ENCODE measurements at places on chromosomes 7 and 10.

GRCh38 chr10:3886191-3886590 is 101.2 kb upstream of the KLF6 start:
- DNase-seq, result no peak

GRCh38 chr10:11165591-11166543 is 148.2 kb downstream of the CELF2 start:
- peak; percentile 66 for DNase-seq

- peak; percentile 80 for DNase-seq
Observed at GRCh38 chr10:34528320-34528719, 286.8 kb downstream of the PARD3 start.

GRCh38 chr7:110775046-110775445 is 315.9 kb upstream of the LRRN3 start:
- no peak for DNase-seq

GRCh38 chr7:30973292-30973691 is 9.5 kb downstream of the GHRHR start:
- no peak for DNase-seq

DNA sequence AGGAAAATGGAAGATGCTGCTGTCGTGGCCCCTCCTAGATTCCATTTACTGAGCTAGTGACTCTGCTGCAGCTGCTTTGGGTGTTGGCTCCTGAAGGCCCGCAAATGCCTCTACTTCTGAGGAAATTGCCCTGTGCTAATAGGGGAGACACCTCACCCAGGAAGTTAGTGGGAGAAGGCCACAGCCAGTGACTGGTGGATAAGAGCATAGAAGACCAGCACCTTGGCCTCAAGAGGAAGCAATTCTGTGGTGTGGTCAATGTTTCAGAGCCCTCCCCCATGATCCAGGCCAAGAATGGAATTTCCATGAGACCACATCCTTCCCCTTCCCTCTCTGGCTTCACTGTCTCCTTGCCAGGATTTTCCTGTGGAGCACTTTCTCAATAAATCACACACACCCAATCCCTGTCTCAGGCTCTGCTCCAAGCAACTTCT is 25.0 kb upstream of the FZD1 start:
- DNase-seq, result peak; percentile 80

- no peak for DNase-seq
Observed at GRCh38 chr10:60762554-60762953, 15.7 kb upstream of the CDK1 start.

GRCh38 chr7:131642429-131642828 is 86.0 kb upstream of the PODXL start:
- DNase-seq, result no peak

- no peak for DNase-seq
Observed at GRCh38 chr7:13702251-13702650, 287.2 kb downstream of the ETV1 start.

- DNase-seq, result peak; percentile 40
Observed at GRCh38 chr7:16347827-16348192, 73.5 kb downstream of the CRPPA start.

- DNase-seq, result peak; percentile 74
Observed at GRCh38 chr10:4281190-4281825, 496.3 kb upstream of the KLF6 start.

DNA sequence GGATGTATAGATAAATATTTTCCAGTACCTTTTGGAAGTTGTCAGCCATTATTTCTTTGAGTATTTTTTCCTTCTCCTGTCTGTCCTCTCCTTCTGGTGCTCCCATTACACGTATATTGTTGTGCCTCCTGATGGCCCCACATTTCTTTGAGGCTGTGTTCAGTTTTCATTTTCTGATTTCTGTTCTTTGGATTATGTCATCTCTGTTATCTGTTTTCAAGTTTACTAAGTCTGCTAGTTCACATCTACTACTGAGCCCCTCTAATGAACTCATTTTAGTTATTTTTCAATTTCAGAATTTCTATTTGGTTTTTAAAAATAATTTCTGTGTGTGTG is 16.3 kb downstream of the RBM33 start:
- no peak for DNase-seq

DNA sequence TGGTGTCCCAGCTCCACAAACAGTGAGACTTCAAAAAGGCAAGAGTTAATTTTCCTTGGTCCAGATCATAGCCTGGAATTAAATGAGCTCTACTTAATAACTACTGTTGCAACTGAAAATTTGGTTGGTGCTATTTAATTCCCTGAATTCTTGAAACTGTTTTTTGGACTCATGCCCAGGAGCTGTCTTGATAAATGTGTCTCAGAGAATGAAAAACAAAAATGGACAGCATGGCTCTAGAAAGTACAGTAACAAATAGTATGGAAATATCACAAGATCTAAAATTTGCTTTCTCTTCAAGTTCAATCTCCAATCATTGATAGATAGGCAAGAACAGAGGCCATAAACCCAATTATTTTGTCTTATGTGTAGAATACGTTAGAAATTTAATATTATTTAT is 42.5 kb downstream of the CCDC71L start:
- no peak for DNase-seq

DNA sequence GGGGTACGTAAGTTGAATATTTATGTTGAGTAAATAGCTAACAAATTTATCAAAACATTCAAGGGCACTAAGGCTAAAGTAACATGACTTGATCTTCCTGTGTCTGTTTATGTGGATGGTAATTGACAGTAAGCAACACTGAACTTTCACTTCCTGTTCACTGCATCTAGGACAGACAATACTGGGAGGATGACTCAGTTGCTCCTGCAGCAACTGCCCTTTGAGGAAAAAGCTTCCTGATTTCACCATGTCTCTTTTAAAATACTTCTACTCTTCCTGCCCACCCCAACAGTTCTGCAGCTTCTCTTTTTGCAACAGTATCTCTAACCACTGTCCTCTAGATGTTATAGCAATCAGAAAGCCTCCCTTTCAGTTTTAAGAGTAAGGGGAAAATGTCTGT is 76.6 kb upstream of the HGF start:
- DNase-seq, result peak; percentile 18

- peak; percentile 14 for DNase-seq
Observed at GRCh38 chr7:140035400-140036223, 27.1 kb downstream of the PARP12 start.

DNA sequence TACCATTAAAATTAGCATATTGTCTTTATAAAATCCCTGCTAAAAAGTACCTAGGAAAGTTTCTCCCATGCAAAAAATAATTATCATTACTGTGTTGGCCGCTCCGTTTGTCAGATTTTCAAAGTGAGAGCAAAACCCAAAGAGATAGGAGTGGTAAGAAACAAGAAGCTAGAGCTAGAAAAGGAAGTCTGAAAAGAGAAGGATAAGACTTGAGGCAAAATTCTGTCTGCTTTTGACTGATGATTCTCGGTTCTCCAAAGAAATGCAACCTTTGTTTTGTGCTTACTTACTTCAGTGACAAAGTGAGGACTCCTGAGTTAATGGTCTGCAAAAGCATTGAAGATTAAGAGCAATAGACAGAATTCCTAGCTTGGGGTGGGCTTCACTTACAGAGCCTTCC is 33.3 kb upstream of the CAPZA2 start:
- no peak for DNase-seq

DNA sequence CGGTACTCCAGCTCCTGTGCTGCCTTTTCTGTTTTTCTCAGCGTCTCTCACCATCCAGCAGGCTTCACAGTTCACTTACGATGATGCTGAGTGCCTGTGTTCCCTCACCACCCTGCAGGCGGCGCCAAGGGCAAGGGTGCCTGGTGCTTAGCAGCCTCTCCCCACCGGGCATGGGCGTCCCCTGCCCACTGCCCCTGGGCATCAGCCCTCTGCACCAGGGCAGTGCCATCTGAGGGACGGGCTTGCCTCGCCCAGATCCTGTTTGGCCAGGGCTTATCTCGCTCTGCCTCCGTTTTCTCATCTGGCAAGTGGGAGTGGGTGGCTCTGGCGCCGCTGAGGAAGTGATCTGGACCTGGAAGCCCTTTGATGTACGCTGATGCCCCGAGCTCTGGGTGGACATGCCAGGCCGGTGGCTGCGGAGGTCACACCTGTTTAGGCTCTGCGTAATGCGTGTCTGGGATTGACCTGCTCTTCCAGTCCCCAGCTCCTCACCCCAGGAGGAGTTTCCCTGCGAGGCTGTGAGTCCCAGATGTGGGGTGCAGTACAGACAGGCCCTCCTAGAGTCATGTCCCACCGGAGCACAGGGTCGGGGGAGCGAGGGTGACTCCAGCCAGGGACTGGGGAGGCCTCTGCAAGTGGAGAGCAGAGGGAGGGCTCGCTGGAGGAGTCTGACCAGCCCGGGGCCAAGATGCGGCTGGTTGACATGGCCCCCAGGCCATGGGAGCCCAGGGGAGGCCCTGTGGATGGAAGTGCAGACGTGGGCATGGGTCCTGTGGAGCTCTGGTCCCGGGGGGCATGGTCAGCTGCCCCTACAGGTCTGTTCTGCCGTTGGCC is 11.8 kb downstream of the TTYH3 start:
- no peak for DNase-seq

DNA sequence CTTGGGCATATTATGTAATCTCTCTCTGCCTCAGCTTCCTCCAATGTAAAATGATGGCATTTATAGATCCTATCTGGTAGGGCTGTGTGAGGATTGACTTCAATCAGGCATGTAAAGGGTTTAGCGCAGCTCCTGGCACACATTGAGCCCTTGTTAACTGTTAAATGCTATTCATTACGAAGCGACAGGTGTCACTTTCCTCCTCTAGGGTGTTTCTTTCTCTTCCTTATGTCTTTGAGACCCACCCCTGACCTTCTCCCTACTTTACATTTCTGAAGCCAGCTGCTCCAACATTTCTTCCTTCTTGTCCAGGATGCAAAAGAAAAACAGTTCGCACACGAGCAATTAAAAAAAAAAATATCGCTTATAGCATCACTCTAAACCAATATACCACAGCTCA is 5.7 kb upstream of the R3HCC1L start:
- no peak for DNase-seq

DNA sequence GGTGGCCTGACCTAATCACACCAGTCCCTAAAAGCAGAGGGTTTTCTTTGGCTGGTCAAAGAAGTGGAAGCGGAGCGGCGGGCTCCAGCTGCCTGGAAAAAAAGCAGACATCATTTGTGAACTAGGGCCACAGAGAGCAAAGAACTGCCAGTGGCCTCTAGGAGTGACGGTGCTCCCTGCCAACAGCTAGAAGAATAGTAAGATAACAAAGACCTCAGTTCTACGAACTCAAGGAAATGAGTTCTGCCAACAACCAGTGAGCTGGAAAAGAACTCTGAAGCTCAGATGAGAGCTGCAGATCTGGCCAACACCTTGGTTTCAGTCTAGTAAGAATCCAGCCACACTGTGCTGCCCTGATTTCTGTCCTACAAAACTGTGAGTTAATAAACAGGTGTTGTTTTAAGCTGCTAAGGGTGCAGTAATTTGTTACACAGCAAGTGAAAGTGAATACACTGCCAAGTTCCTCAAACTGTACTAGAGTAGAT is 178.0 kb downstream of the SRPK2 start:
- no peak for DNase-seq

GRCh38 chr10:24821986-24822385 is 98.3 kb upstream of the ARHGAP21 start:
- DNase-seq, result peak; percentile 42

DNA sequence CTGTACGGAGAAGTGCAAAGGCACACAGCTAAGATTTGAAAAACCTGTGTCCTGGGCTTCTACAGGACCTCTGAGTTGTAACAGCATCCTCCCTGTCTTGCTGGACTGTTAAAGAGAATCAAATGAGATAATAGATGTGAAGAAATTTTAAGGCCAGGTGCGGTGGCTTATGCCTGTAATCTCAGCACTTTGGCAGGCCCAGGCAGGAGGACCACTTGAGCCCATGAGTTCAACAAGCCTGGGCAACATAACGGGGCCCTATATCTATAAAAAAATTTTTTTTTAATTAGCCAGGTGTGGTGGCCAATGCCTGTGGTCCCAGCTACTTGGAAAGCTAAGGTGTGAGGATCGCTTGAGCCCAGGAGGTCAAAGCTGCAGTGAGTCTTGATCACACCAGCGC is 2.9 kb upstream of the ARHGAP21 start:
- DNase-seq, result no peak

- DNase-seq, result no peak
Observed at GRCh38 chr10:71368643-71369042, 28.1 kb upstream of the CDH23 start.

DNA sequence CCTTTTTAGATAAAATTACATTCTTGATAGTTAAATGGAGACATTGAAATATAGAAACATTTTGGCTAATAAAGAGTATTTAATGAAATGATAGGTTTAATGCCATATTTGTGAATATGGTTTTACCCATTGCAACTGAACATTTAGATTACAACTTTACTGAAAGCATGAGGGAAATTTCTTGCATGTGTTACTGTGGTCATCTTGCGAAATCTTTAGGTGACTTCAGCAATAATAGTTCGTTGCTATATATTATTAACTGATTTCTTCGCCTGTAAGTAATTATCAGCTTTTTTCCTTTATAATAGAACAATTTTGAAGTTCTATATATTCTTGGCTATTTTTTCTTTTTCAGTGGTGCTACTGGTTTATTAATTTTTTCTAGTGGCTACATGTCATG is 83.2 kb downstream of the MLLT10 start:
- DNase-seq, result no peak

DNA sequence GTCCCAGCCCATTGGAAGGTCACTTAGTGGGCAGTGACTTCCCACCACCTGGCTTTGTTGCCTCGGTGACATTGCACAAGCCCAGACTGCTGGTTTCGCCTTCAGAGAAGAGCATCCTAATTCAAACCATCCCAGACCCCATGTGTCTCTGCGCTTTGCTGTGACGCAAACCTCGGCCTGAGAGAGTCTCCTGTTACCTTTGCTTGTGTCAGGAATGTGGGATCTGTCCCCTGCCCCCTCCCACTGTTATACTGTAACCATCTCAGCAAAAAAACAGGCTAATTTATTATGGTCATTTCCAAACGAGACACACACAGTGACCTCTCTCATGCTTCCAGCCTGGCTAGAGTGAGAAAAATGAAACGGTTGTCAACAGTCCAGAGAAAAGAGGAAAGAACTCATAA is 25.0 kb upstream of the AQP1 start:
- DNase-seq, result no peak

GRCh38 chr7:50727072-50727471 is 55.6 kb downstream of the GRB10 start:
- no peak for DNase-seq

DNA sequence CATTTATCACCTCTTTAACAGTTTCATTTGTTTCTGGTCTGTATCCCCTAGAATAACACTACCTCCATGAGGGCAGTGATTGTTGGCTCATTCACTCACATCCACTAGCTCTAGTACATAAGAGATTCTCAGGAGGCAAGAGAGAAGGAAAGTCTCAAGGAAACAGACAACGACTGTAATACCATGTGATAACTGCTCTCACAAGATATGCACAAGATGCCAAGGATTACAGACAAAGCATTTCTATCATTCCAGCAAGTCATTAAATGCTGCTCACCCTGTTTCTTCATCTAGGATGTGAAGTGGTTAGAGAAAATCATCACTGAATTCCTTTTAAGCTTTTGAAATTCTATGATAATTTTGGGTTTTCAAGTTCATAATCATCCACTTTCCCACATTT is 115.3 kb downstream of the HIBADH start:
- no peak for DNase-seq

All from urothelium cell line (cell line).